WTC11 (cell line): ENCODE measurements at places on chromosomes 11 and 22.

DNA sequence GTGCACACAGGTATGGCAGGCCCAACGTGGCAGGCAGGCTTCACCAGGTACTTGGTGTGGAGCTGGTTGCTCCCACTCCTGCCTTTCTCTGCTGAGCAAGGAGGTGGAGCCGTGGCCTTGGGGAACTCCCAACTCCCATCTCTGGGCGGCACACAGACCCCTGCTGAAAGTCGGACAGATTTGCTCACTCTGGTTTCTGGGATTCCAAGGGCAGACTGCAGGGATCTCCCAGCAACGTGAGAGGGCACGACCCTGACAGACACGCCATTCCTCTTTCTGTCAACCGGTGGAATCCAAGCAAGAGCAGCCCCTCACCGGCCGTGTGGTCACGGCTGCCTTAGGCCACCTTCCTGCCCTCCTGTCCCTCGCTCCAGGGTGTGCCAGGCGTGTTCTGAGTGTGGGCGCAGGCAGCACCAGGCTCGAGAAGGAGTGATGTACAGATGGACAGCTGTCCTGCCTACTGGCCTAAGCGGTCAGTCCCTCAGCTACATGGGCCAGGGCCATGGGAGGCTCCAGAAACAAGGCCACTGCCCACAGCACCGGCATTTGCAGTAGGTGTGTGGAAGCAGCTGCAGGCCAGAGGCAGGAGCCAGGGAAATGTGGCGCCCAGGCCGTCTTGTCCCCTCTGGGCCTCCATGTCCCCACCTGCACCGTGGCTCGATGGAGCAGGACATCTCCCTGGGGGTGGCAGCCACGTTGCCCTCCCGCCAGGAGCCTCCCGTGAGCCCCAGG lies 13.7 kb upstream of the PPARA start:
- DNase-seq = no peak

GRCh38 chr11:126698576-126698975 lies 302.0 kb downstream of the KIRREL3 start:
- no peak for DNase-seq

DNA sequence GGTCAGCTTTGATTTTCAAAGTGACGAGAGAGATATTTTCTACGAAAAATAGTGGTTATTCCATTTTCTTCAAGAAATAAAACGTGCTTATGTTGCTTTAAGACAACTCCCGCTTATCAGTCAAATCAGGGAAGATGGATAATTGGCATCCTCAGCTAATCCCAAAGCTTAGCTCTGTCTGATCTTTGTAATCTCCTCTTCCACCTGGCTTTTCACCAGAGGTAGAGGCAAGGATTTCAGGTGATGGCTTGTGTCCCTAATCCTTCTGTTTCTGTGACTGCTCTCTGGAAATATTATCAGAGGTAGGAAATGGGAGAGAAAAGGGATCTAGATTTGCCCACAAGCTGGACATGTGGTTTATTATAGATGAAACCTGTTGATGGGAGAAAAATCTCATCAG lies 78.9 kb downstream of the DBX1 start:
- DNase-seq = no peak

GRCh38 chr22:27865496-27865895 lies 53.6 kb downstream of the PITPNB start:
- DNase-seq = no peak
